ENCODE measurements at places on chromosomes 2 and 18. TPM values are rescaled to one million over a fixed set of nuclear protein-coding genes. Genes with fewer than 3 reads are reported as not detected.

- DNase-seq = no peak
Observed at GRCh38 chr2:127565261-127566138, 30.0 kb downstream of the MYO7B start.

- no peak for DNase-seq
Observed at GRCh38 chr18:60197671-60198462, 174.7 kb downstream of the MC4R start.

- peak; percentile 61 for DNase-seq
Observed at GRCh38 chr2:183172220-183172887, 48.1 kb downstream of the NUP35 start.

- no peak for DNase-seq
Observed at GRCh38 chr2:78896536-78896935, 129.0 kb upstream of the REG3G start.

DNA sequence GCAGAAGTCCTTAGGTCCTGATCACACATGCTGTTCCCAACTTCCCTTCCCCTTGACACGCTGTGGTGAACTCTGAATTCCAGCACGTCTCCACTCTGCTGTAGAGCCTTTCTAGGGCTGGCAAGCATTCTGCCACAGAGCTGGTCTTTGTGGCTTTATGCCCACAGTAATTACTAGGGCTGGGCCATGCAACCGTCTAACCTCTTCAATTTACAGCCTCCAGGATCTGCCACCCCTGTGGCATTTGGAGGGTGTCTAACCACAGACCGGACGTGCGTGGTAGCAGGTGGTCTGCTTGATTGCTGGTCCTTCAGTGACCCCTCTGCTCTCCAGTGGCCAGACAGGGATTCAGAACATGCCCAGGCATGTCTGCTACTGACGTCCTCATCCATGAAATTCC, 43.1 kb upstream of the TGFA start:
- no peak for DNase-seq

- DNase-seq = no peak
Observed at GRCh38 chr2:231909631-231910030, 16.6 kb downstream of the NPPC start.

- peak; percentile 5 for DNase-seq
Observed at GRCh38 chr18:40852406-40852805, 1102.6 kb upstream of the PIK3C3 start.

- no peak for DNase-seq
Observed at GRCh38 chr2:239729681-239730566, 295.2 kb downstream of the NDUFA10 start.

DNA sequence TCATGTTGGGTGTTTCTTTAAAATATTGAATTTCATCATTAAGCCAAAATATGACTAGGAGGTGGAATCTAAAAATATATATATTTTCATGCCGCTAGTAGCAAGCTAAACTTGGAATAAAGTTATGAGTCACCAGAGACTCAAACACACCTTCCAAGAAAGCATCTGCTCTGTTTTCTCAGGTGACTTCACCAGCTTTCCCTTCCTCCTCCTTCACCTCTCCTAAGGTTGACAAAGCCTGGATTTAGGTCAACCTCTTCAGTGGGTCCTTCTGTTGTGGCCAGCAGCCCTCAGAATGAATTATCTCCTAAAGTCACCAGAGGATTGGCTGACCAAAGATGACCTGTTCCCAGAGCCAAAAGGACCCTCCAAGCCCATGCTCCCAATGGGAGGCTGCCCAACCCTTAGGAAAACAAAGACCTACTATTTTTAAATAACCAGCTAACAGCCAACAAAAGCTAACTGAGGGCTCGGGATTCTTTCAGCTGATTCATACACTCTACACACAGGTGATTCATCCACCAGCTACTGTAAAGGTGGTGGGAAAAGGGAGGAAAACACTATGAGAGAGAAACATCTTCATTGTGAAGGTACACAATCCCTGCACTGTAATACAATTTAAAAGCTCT, 113.9 kb downstream of the MYO5B start:
- DNase-seq = no peak

DNA sequence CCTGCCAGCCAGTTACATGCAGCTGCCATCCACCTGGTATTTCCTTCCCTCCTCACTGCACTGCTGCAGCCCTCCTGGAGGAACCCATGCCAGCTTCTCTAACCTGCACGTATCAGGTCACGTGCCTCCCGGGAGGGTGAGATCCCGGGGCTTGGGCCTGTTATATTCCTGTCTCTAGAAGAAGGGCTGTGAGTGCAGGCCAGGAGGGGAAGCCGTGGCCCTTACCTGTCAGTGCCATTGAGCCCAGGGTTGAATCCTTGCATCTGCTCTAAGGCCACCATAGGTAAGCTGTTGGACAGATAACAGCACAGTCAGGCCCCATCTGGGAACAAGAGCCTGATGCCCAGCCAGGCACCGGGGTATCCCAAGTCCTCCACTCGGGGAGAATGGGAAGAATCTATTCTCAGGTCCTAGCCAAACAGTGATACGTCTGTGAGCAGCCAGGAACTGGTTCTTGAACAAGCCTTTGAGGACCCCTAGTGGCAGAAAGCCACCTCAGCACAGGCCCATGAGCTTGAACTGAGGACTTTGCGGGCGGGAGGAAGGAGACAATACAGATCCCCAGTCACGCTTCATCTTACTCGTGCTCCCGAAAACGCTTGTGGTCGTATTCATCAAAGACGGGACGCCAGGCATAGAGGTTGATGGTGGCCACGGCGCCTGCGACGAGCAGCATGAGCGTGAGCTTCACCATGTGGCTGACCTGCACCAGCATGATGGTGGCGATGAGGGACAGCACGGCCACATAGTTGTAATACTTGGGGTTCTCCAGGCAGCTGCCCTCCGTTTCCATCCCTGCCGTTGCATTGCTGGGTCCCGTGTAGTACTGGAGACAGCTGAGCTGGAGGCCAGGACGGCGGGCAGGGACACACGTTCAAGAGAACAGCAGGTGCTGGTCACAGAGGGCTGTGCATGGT, 34.4 kb downstream of the CENPO start:
- peak; percentile 97 for DNase-seq

Gene DTNA
- total RNA-seq = 25.1 TPM

Gene SP5
- 0.21 TPM for total RNA-seq

Gene C2orf80
- total RNA-seq = not detected

Gene MYCN
- total RNA-seq = 145 TPM

Gene KLHL29
- 6.5 TPM for total RNA-seq

Gene NETO1
- total RNA-seq = 20.7 TPM

Data from GM23338 (cell line).